GM10248 (cell line): ENCODE measurements at places on chromosomes 5 and 9.

DNA sequence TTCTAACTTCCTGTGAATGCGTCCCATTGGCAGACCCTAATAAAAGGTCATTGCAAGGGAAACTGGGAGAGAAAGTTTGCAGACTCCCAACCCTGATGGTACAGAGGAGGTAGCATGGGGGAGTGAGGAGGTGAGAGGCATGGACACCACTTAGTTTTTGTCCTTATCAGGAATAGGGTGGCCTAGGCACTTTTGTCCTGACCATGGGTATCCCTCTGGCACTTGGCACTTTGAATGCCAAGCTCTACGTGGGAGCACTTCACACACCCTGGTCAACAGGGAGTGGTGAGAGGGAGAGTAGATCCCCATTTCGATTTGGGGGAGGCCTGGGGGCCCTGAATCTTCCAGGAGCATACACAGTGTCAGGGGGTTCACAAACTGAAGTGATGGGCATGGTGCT is 75.6 kb upstream of the SH3PXD2B start:
- DNase-seq = peak; percentile 2

DNA sequence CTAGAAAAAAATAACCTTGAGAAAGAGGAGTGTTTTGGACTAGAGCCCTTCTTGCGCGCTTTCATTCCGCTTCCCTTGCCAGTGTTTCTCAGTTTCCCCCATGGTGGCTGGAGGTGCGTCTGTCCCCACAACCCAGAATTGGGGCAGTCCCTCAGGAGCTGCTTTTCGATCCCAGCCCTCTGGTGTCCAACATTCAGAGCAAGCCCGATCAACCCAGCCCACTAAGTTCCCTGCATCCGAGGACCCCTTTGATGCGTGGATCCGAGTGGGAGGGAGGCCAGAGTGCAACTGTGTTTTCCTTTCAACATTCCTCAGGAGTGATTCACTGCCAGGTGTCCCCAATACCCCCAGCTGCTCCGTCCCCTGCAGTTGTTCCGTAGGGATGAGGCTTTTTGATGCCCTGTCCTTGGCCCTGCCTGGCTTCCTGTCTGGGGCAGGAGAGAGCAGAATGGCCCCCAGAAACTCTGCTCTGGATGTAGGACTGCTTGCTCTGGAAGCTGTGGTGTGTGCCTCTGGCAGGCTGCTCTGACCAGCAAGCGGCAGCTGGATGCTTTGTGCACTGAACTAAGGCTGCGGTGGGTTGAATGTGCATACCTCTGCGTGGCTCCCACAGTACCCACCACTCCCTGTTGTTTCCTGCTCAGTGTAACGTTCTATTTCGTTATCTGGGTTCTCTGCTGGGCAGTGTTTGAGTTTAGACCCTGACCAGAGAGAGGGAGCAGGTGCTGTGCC is 117.5 kb downstream of the BOD1 start:
- no peak for DNase-seq

DNA sequence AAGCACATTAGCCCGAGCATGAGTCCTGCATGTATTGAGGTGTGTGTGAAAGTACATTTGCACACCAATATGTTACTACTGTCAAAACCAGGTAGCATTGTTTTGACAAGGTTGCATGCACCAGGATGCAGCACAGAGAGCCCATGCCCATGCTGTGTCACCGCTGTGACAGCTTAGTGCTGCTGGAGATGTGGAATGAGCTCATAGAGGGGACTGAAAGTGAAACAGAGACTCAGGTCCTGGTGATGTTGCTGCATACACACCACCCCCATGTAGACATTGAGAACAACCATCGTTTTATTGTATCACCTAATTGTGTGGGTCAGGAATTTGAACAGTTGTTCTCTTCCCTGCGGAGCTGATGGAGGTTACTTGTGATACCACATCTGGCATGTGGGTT is 53.0 kb downstream of the GADD45G start:
- DNase-seq = peak; percentile 57

- no peak for DNase-seq
These were observed 46.4 kb downstream of the SNCAIP start for GRCh38 chr5:122358372-122358979.

DNA sequence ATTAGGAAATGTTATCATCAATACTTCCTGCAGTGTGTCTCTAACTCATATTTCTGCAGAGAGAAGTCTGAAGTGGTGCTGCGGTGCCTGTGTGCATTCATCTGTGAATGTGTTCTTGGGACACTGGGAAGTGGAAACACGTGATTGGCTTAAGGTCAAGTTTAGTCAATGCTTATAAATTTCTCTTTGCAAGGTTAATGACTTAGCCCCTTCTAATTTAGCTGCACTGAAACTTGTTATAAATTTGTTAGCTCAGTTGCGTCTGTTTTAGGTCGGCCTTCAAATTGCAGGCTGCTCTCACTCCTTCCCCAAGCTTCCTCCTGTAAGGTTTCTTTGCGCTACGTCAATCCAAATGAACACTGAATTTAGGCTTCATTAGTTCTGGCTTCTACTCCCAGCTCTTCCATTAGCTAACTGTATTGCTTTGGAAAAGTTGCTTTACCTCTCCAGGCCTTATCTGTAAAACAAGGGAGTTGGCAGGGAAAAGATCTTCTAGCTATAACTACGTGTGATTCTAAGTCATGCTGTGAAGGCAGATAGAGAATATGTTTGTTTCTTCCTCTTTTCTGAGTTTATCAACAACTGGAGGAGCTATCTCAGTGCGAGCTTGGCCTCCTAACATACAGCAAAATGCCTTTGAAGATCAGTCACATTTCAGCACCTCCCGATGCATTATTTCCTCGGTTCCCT is 341.8 kb downstream of the NFIB start:
- no peak for DNase-seq

GRCh38 chr9:132591751-132592314 is 9.4 kb downstream of the BARHL1 start:
- DNase-seq = no peak

- no peak for DNase-seq
These were observed 212.1 kb upstream of the NUDT12 start for GRCh38 chr5:103774721-103775120.

- peak; percentile 53 for DNase-seq
These were observed 1.4 kb downstream of the KIF20A start for GRCh38 chr5:138180183-138180782.

DNA sequence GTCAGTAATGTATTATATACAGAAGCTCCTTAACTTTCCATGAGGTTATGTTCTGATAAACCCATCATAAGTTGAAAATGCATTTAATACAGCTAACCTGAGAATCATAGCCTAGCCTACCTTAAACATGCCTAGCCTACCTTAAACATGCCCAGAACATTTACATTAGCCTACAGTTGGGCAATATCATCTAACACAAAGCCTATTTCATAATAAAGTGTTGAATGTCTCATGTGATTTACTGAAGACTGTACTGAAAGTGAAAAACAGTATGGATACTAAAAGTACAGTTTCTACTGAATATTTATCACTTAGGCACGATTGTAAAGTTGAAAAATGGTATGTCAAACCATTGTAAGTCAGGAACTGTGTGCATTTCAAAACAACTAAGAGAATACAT is 1.6 kb downstream of the GM2A start:
- DNase-seq = no peak

DNA sequence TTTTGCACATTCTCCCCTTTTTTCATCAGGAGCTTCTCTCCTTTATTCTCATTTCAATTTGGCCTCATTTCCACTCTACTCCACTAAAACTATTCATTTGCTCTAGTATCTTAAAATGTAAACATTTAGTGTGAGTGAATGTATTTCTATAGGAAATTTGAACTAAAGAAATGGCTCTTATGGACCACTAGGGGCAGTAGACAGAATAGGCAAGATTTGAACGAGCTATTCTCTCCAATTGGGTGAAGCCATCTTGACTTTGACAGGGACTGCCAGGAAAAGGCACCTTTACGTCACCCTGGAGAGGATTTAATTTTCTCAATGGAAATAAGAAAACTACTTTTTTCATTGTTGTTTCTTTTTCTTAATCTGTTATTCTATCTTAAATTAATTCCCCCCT is 666.3 kb downstream of the DNAH5 start:
- DNase-seq = no peak

DNA sequence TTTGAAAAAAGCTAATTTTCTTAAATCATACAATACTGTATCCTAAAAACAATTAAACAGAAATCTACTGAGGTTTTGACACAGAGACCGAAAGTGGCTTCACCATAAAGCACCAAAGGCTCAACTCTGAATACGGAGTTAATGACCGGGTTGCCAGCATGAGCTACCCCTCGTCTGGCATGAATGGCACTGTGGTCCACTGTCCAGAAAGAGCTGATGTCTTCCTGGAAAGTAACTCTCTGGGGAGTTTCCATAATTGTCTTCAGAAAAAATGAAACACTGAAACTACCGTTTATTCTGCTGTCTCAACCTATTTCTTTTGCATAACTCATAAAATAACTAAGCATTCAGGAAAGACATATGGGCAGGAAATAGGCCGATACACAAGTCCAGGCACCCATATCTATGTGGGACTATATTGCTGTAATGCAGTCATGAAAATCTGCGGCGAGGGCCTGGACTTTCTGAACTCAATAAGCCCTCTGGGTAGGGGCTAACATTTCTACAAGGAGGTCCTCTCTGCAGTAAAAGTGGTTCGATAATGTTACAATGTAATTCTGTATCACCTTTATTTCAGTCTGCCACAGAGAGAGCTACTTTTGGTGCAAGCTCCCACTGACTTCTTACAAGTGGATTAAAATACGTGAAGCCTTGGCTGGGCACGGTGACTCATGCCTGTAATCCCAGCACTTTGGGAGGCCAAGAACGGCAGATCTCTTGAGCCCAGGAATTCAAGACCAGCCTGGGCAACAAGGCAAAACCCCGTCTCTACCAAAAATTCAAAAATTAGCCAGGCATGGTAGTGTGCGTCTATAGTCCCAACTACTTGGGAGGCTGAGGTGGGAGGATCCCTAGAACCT is 52.4 kb downstream of the ANKH start:
- DNase-seq = no peak

DNA sequence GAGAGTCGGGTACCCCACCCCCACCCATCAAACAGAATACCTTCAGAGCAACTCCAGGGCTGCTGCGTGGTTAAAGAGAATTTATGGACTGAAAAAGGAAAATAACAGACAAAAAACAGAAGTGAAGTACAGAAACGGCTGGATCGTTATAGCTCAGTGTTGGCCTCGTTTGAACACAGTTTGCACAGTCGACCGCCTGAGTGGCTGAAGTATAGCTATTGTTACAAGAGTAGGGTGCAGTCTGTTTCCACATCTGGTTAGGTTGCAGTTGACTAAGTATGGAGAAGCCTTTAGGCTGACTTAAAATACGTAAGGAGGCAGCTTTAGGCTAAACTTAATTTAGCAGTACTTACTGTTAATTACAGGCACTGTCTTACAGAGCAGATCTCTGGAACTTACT is 121.2 kb downstream of the GCNT1 start:
- DNase-seq = no peak

- no peak for DNase-seq
These were observed 19.7 kb downstream of the DNAJA1 start for GRCh38 chr9:33044677-33045282.

DNA sequence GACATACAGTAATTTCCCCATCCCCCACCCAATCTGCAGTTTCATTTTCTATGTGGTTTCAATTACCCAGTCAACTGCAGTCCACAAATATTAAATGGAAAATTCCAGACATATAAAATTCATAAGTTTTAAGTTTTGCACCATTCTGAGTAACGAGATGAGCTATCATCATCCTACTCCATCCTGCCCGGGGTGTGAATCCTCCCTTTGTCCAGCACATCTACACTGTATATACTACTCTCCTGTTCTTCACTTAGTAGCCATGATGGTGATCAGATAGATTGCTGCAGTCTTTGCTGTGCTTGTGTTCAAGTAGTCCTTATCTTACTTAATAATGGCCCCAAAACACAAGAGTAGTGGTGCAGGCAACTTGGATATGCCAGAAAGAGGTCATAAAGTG is 11.3 kb downstream of the OXCT1 start:
- DNase-seq = no peak

DNA sequence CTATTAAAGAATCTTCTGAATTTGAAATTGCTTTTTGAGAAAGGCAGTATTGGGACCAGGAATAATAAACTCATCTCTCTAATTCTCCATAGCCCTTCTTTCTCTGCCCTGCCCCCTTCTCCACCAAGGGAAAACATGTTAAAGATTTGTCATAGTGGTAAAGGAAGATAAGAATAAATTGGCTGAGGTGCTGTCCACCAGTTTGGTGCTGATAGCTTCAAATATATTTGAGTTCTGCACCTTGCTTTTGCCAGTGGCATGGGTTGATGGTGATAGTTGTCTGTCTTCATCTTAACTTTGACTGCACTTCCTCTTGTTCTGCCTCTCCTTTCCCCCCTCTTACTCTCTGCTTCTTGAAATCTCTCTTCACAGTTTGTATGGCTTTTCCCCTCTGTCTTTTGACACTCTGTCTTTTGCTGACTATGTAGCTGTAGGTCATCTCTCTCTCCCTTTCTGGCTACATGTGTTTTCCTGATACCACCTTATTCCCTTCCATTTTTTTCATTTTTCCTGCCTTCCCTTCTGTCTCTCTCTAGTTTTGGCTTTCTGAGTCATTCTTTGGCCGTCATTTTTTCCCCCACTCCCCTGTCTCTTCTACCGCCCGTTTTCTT is 56.6 kb downstream of the NDUFS4 start:
- DNase-seq = no peak
